ENCODE measurements at places on chromosomes 11 and 22.
A peak's percentile ranks its signal among the peaks of the same experiment; 100 is the strongest.

DNA sequence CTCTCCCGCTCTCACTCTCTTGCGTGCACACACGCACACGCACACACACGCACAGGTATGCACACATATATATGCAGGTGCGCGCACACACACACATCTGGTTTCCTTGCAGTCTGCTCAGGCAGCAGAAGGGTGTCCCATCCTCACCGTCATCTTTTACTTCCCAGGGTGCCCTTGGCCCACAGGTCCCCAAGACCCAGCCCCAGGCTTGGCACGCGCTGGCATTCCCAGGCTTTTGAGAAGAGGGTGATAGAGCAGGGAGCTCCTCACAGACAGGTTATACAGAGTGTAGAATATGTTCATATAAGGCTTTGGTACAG is 52.0 kb upstream of the SPATA19 start:
- DNase-seq = no peak

GRCh38 chr11:68226421-68226820 is 13.3 kb upstream of the KMT5B start:
- DNase-seq = no peak

GRCh38 chr11:87463486-87464102 is 425.9 kb downstream of the TMEM135 start:
- DNase-seq = peak; percentile 9

DNA sequence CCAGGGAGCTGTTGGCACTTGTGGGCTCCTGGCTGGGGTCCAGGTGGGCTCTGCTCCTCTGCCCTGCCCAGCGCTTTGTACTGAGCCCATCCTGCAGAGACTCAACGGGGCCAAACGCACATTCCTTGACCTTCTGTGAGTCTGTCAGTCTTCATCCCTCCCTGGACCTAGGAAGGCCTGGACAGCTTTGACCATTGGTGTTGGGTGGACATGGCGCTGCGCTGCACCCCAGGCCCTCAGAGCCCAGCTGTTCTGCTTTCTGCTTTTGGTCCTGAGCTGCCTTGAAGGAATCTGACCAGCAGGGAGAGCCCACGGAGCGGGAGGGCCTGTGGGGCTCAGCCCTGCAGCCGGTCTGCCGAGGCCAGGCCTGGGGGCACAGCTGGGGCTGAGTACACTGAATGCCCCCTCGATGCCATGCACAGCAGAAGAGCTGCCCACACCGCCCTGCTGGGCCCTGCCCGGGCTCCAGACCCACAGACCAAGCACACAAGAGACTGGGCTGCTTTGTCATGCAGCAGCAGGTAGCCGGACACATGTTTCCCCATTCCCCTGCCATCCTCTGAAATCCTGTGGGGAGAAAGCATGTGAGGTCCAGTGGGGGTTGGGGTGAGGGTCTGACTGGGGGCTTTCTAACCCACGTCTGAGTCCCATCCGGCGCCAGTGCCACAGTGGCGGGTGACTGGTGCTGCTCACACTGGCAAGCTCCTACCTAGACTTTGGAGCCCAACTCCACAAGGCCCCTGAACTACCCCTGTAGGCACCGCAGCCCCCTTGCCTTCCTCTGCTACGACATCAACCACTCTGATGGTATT is 24.1 kb upstream of the CCDC188 start:
- no peak for DNase-seq

DNA sequence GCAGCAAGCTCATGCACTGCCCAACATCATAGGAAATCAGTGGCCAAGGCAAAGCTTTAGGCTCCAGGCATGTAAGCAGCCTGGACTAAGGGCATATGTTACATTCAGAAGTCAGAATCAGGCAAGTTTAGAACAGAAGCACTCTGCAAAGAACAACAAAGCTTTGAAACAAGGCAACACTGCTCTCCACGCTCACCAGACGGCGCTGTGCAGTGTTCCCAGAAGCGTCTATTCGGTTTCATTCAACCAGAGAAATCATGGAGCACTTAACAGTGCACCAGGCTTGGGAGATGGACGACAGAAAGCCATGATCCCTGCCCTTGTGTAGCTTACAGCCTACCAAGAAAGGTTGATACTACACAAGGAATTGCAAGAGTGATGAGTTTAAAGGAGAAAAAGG is 555.8 kb downstream of the BUD13 start:
- DNase-seq = no peak

GRCh38 chr11:120235024-120235628 is 4.8 kb upstream of the POU2F3 start:
- no peak for DNase-seq

- no peak for DNase-seq
Measured at GRCh38 chr11:110445437-110445836, 15.7 kb downstream of the FDX1 start.

GRCh38 chr11:93368022-93368421 is 37.5 kb downstream of the DEUP1 start:
- DNase-seq = no peak

GRCh38 chr11:132658696-132659095 is 873.6 kb downstream of the OPCML start:
- DNase-seq = no peak

GRCh38 chr11:133955945-133956421 is 785 bp downstream of the IGSF9B start:
- DNase-seq = no peak

GRCh38 chr11:16841481-16841880 is 103.0 kb downstream of the C11orf58 start:
- no peak for DNase-seq

DNA sequence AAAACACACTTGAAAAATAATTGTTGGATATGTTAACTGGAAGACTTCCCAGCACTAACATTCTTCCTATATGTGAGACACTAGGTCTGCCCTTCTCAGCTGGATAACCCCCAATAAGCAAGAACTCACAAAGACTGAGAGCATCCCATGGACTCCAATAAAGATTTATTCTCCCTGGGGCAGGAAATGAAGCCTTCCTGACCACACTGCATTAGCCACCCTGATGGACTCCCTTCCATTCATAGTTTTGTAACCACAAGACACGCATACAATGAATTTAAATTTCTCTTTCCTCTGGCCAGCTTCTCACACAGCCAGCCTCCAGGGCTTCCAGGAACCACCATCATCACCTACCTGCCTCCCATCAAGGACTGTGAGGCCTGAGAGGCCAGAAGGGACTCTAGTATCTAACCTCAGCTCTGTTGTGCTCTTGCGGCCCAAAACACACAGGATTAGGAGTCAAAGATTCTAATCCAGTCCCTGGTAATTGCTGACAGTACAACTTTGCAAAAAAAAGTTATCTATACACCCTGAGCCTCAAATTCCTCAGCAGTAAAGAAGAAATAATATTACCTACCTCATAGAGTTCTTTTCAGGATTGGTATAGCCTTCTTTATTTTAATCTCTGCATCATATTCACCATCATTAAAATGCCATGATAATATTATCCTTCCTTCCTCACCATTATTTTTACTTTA is 45.6 kb upstream of the GDPD4 start:
- no peak for DNase-seq

All from keratinocyte (primary cell).